ENCODE measurements at places on chromosomes 6 and 20. TPM values are rescaled to one million over a fixed set of nuclear protein-coding genes. Genes with fewer than 3 reads are reported as not detected.

Gene AARS2
- 10.3 TPM for polyA plus RNA-seq

Gene RAMACL
- 0.17 TPM for polyA plus RNA-seq

Gene TUBB2B
- polyA plus RNA-seq = 19.0 TPM

Gene ERVFRD-1
- not detected for polyA plus RNA-seq

Gene ATP6V1G2
- 6.5 TPM for polyA plus RNA-seq

Gene PBX2
- polyA plus RNA-seq = 56.8 TPM

Gene SLC32A1
- polyA plus RNA-seq = not detected

Gene SPATA2
- polyA plus RNA-seq = 4.4 TPM

Gene KCNK15
- polyA plus RNA-seq = not detected

Gene IRAK1BP1
- polyA plus RNA-seq = 0.94 TPM

DNA sequence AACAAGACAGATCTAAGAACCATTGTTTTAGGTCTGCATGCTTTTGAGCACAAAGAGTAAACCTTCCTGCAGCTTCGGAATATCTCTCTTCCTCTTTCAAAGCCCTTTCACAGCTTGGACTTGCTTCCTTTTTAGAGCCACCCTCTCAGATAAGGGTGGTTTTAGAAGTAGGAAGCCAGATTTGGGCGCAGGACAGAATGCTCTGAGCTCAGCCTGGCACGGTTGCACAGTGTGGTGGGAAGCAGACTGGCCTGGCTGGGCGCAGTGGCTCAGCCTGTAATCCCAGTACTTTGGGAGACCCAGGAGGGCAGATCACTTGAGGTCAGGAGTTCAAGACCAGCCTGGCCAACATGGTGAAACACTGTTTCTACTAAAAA is 35.6 kb upstream of the PNRC1 start:
- DNase-seq = no peak

DNA sequence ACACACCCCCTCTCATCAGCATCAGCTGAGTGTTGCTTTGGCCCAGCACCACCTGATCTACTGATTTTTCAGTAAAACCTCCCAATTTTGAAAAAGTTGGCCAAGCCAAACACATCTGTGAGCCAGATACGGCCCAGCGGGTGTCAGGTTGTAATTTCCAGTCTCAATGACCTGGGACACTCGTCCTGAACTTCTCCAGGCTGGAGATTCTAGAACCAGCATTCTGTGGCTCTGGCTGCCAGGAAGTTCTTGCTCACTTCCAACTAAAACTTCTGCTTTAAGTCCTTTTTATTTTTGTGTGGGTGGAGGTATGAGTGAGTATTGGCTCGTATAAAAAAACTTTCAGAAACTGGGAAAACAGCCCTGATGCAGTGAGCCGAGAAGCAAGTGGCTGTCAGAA is 5.1 kb downstream of the KIAA1755 start:
- DNase-seq = peak; percentile 59

- DNase-seq = no peak
Observed at GRCh38 chr6:56515081-56515905, 127.4 kb downstream of the DST start.

DNA sequence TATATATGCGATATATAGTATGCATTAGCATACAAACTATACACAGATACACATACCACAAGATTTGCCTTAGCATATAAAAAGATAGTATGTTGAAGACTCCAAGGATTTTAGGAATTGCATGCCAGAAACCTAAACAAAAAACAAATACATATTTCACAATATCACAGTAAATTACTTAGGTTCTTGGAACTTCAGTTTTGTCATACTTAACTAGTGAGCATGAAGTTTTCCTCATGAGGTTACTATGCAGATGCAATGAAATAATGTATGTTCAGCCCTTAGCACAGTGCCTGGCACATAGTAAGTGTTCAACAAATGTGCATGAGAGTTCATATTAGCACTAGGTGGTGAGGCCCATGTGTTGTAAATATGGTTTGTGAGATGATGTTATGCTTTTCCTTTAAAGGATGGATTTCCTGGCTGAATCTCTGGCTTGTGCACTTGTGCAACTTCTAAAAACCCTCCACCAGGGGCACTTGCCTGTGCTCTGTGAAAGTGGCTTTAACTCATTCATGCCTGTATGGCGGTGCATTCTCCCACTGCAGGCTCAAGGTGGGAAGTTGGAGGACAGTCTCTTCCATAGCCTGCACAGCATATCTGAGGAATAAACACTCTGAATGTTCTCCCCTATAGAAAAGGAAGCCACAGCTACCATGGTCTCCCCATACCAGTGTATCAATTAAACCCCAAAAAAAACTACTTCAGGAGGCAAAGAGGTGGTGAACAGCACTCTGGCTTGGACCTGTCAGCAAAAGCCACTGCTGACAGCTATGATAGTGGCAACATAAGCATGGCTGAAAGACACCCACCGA is 624.1 kb upstream of the CDH4 start:
- no peak for DNase-seq

GRCh38 chr20:17615645-17616479 is 46.0 kb downstream of the DSTN start:
- no peak for DNase-seq

GRCh38 chr20:17878912-17879602 is 89.5 kb downstream of the SNX5 start:
- DNase-seq = no peak

GRCh38 chr6:148799647-148800046 is 52.8 kb downstream of the UST start:
- DNase-seq = no peak

- no peak for DNase-seq
Observed at GRCh38 chr20:3550837-3551236, 80.0 kb downstream of the ATRN start.

- DNase-seq = no peak
Observed at GRCh38 chr6:37587866-37588734, 88.4 kb upstream of the CCDC167 start.

DNA sequence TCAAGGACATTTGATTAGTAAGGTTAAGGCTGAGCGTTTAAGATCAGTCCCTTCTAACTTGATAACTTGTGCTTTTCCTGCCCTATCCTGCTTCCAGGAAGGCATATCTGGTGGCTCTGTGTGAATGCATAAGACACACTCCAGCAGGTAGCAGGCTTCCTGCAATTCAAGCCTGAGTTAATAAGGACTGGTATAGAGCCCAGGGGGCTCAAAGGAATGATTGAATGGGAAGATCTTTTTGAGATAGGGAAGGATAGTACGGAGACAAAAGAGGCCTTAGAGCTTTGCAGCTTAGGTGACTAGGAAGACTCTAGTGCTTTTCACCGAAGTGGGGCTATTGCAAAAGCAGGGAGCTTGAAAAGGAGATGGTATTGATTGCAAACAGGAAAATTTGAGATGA is 307.1 kb downstream of the GRIK2 start:
- no peak for DNase-seq

- DNase-seq = no peak
Observed at GRCh38 chr20:61303675-61304074, 51.6 kb downstream of the CDH4 start.
